GM18507 (cell line): ENCODE measurements at places on chromosomes 7 and 10.

DNA sequence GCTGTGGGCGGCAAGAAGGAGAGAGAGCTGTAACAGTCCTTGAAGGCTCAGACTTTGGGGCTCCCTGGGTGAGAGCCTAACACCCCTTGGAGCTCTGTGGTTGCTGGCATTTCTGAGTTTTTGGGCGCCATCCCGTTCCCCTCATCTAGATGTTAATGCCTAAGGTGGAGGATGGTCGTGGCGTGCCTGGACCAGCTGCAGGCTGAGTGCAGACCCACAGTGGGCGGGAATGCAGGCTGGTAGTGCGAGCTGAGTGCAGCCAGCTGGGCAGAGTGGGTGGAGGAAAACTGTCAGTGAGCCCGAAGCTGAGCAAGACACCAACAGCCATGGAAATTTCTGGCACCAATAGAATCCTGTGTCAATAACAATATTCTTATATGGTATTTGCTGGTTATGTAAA, 403.0 kb downstream of the ANKRD7 start:
- DNase-seq: no peak

DNA sequence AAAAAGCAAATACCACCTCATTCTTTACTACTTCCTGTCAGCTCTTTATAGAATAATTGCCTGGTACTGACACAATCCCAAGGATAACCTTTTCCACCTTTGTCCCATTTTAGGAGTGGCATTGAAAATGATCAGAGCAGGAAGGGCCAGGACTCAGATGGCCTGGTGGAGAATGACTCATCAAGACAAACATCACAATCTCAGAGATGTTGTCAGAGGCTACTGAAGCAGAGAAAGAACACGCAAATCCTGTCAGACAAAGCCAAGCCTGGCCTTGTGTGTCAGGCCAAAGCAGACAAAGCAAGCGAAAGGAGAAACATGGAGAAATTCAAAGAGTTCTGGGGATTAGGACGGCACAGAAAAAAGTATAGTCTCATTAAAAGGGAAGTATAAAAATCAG, 40.9 kb downstream of the NSUN6 start:
- DNase-seq: no peak

GRCh38 chr10:63758080-63758479, 236.9 kb downstream of the REEP3 start:
- no peak for DNase-seq

GRCh38 chr10:91987397-91988037, 63.9 kb downstream of the BTAF1 start:
- DNase-seq: no peak
